Cortex of kidney (tissue), 1 donor: ENCODE measurements at places on chromosomes 13 and 19.

GRCh38 chr13:113119822-113120189, 2.8 kb upstream of the F10 start:
- DNase-seq: no peak

- no peak for DNase-seq
Measured at GRCh38 chr13:33188093-33188882, 97.3 kb downstream of the STARD13 start.

DNA sequence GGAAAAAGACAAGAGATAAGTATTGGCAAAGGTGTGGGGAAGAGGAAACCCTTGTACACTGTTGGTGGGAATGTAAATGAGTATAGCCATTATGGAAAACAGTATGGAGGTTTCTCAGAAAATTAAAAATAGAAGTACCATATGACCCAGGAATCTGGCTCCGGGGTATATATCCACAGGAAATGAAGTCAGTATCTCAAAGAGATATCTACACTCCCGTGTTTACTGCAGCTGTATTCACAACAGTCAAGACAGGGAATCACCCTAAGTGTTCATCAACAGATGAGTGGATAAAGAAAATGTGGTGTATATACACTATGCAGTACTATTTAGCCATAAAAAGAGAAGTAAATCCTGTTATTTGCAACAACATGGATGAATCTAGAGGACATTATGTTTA, 13.5 kb downstream of the KCTD12 start:
- DNase-seq: no peak

GRCh38 chr19:3893509-3894179, 13.2 kb downstream of the ATCAY start:
- no peak for DNase-seq
